Breast epithelium (tissue), 4 donors: ENCODE measurements at places on chromosomes 1 and 21. TPM values are rescaled to one million over a fixed set of nuclear protein-coding genes. Genes with fewer than 3 reads are reported as not detected.

The NDUFV3 gene
- total RNA-seq: 51.1 TPM

The B3GALNT2 gene
- total RNA-seq: 25.9 TPM

DNA sequence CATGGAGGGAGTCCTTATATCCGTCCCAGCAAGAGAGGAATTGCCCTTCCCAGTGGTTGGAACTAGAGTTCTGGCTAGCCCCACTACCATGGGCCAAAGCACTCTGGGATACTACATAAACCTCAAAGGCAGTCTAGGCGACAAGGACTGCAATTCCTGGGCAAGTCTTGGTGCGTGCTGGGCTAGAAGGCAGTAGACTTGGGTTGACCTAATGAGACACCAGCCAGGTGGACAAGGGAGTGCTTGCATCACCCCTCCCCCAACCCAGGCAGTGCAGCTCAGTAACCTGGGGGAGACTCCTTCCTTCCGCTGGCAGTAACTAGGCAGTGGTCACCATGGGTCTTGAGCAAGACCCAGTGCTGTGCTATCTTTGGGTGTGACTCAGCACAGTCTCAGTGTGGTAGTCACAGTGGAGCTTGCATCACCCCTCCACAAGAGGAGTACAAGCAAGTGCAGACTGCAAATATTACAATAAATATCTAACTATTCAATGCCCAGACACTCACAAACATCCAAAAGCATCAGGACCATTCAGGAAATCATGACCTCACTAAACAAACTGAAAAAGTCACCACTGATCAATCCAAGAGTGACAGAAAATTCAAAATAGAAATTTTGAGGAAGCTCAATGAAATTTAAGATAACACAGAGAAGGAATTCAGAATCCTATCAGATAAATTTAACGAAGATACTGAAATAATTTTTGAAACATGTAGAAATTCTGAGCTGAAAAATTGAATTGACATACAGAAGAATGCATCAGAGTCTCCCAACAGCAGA lies 84.7 kb upstream of the LYPLAL1 start:
- H3K4me1 ChIP-seq: no peaks in the 10 kb centered on the region
- no peak overlapping the region for H3K4me3 ChIP-seq
- no peak overlapping the region for H3K27ac ChIP-seq
- no peaks in the 10 kb centered on the region for H3K27me3 ChIP-seq

The OMA1 gene
- 48.2 TPM for total RNA-seq

The RXFP4 gene
- total RNA-seq: not detected

The CLCA1 gene
- total RNA-seq: not detected

The CCDC17 gene
- total RNA-seq: 2.3 TPM

DNA sequence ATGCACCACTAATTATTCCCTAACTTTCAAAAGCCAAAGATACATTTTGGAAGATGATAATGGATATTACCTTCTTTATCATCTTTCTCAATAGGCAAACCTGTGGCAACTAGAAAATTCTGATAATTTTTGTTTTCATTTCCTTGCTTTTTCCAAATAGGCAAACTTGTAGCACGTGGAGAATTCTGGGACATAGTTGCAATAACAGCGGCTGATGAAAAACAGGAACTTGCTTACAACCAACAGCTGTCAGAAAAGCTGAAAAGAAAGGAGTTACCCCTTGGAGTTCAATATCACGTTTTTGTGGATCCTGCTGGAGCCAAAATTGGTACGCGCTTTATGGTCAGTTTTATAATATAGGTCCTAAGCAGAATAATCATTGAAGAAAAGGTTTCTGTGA lies 1.5 kb downstream of the FPGT start:
- H3K4me3 ChIP-seq: no peak overlapping the region
- no peaks in the 10 kb centered on the region for H3K27me3 ChIP-seq
- DNase-seq: no peak
- no peaks in the 10 kb centered on the region for H3K4me1 ChIP-seq
- H3K36me3 ChIP-seq: no peaks in the 10 kb centered on the region
- no peak overlapping the region for H3K27ac ChIP-seq

The CACNA1E gene
- total RNA-seq: under 0.01 TPM

The FCN3 gene
- total RNA-seq: 10.5 TPM

- peak overlapping the region; percentile 87 for H3K27ac ChIP-seq
- DNase-seq: peak; percentile 89
- no peak overlapping the region for H3K4me3 ChIP-seq
Measured at GRCh38 chr1:41500378-41500777, 15.9 kb upstream of the EDN2 start.

The VTCN1 gene
- total RNA-seq: 97.0 TPM
